ENCODE measurements at places on chromosomes 1 and 21.

DNA sequence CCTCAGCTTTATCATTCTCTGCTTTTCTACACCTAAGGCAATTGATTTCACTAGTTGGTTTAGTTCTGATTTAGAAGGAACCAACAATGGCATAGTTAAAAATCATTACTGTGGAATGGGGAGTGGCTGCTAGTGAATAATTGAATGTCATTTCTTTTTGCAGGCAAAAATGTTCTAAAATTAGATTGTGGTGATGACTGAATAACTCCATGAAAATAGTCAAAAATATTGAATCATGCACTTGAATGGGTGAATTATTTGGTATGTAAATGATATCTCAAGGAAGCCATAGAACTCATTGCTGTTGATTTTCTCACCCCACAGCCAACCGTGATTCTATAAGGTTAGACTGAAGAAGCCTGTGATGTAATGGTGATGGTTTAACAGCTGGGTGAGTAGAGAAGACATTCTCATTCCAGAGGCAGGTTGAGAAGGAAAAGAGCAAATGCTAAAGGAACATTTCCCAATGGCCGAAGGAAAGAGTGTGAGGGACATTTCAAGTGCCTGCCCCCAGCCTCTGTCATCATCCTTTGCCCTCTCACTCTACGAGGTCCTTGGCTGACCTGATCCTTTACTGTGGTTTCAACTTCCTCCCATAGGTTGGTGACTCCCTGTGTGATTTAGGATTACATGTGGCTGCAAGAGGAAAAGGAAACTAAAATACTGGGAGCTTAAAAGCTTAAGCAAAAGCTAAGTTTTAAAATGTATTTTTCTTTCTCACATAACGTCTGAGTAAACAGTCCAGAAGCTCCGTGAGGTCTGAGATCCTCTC lies 12.5 kb downstream of the OVAAL start:
- no peak for DNase-seq

GRCh38 chr21:45405271-45405818 lies 380 bp downstream of the COL18A1 start:
- no peak for DNase-seq

DNA sequence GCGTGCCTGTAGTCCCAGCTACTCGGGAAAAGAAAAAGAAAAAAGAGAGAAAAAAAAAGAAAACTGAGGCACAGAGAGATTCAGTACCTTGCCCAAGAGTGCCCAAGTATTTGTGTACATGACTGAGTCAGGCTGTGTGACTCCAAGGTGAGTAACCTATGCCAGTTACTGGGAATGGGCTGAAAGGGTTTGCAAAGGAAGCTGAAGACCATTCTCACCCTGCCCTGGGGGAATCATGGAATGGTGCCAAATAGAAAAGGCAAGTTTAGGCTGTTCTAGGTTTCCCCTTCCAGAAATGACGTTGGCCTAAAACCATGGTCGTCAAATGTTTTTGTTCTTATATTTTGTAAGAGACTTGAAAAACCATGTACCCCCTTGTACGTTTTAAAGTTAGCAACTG lies 37.9 kb upstream of the LRIG2 start:
- no peak for DNase-seq

GRCh38 chr1:72954943-72955342 lies 672.6 kb upstream of the NEGR1 start:
- no peak for DNase-seq

GRCh38 chr1:208151728-208152598 lies 92.2 kb downstream of the PLXNA2 start:
- no peak for DNase-seq

GRCh38 chr1:48245106-48245505 lies 22.6 kb downstream of the SLC5A9 start:
- no peak for DNase-seq

Measured in CD4-positive, alpha-beta T cell treated with Interleukin-2 at 100 ng/mL for 4 hours (primary cell).